ENCODE measurements at places on chromosomes 12 and 14.

- peak; percentile 4 for DNase-seq
Measured at GRCh38 chr12:6766651-6767349, 637 bp downstream of the PTMS start.

- DNase-seq: no peak
Measured at GRCh38 chr14:89340200-89341181, 76.5 kb downstream of the FOXN3 start.

- DNase-seq: no peak
Measured at GRCh38 chr14:71183876-71184689, 276.8 kb downstream of the PCNX1 start.

GRCh38 chr12:97940629-97941028 lies 478.0 kb downstream of the RMST start:
- no peak for DNase-seq

GRCh38 chr14:24232645-24233537 lies at the start of gene GMPR2:
TSS of gene GMPR2 (plus strand) at chr14:24232929. CDS start at chr14:24233254, 325 bp downstream.
- no peak for DNase-seq

GRCh38 chr12:52278575-52279421 lies 4.4 kb downstream of the KRT86 start:
- peak; percentile 25 for DNase-seq

DNA sequence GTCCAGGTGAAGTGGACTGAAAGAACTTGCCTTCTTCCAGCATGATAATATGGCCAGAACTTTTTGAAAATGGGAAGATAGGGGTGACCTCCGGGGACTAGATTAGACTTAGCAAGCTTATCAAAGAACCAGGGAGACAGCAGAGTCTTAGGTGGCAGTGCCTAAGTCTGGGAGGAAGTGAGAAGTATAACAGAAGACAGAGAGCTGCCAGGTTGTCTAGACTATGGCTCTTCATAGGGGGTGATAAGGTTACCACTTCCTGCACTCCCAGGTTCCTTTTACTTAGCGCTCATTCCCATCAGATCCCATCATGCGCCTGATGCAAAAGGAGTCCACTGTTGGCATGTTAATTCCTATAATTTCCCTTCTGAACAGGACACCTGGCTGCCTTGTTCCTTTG lies 69.9 kb downstream of the PLXNC1 start:
- no peak for DNase-seq

DNA sequence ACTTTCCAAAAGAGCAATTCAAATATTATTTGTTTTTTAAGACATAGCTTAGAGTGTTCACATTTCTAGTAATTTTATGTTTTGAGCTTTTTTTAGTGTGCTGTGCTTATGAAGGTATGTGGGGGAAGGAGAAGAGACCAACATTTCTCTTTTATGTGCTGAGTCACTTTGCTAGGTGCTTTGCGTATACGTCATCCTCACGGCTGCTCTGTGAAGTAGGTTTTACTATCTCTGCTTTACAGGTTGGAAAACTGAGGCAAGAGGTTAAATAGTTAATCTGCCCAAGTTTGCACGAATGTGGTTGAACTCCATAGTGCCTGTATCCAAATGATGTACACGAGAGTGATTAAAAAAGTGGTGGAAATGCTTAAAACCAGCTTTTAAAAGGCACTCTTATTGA lies 75.9 kb downstream of the AEBP2 start:
- no peak for DNase-seq

GRCh38 chr12:93080994-93081809 lies 152.1 kb upstream of the EEA1 start:
- DNase-seq: no peak

DNA sequence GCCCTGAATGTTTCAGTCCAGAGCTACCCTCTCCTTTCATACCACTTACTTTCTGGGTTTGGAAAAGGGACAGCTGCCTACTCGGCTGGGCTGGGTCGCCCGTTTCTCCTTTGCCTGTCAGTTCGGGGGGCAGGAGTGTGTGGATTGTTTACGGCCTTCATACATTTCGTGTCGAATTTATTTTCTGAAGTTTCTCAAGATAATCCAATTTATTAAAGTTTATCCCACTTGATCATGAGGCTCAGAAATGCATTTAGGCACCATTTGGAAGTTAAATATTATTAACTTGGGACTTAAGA lies 608 bp downstream of the ZNF410 start:
- DNase-seq: no peak

GRCh38 chr12:39028382-39028781 lies 123.0 kb upstream of the CPNE8 start:
- DNase-seq: no peak

GRCh38 chr12:53766881-53767280 lies 15.1 kb upstream of the CISTR start:
- no peak for DNase-seq

- no peak for DNase-seq
Measured at GRCh38 chr14:52463375-52463774, 88.9 kb downstream of the TXNDC16 start.

- no peak for DNase-seq
Measured at GRCh38 chr12:93059288-93059687, 130.2 kb upstream of the EEA1 start.

DNA sequence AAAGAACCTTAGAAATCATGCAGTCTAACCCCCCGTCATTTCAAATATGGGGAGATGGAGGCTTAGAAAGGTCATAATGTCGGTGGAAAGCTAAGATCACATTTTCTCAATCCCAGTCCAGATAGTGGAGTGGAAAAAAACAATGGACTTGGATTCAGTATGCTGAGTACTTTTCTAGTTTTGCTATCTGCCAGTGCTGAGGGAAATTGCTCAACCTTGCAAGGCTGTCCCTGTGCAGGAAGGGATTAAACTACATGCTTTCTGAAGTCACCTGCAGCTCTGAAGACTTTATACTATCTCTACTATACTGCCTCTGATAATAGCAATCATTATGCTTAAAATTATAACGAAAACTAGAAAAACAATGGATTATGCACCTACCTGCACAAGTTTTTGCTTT lies 272.8 kb downstream of the LRIG3 start:
- no peak for DNase-seq

GRCh38 chr14:89067293-89067972 lies 243.0 kb downstream of the TTC8 start:
- DNase-seq: no peak

DNA sequence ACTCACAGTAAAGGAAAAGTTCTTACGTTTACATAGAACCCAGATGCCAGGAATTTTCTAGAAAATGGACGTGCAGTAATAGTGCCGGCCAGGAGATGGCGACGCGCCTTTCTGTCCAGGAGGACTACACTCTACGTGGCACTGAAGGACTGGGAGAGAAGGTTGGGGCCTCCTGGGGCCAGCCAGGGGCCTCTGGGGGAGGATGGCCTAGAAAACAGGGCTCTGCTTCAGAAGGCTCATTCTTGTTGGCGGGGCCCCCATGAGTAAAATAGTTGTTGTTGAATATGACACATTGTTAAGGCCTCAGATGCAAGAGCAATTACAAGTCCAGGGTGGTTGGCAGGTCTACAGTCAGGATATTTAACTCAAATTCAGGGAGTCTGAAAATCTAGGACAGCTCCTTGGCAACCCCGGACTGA lies 120.1 kb upstream of the MAX start:
- DNase-seq: no peak

DNA sequence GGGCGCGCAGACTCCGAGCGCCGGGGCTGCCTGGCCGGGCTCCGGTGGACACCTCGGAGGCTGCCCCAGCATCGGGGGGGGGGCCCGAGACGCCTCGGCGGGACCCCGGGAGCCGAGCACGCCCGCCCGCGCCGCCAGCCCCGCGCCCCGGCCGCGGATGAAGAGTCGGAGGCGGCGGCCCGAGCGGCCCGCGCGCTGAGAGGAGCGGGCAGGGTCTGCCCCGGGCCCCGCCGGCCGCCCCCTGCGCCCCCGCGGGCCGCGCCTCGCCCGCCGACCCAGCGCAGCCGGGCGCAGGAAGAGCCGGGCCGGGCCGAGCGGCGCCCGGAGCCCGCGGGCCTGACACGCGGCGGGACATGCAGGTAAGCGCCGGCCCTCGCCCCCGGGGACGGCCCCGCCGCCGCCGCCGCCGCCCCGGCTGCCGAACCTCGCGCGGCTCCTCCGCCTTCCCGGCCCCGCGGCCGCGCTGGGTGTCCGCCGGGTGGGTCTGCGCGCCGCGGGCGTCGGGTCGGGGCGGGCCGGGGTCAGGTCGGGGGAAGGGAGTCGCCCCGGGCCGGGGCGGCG lies 63.7 kb downstream of the FBXL14 start:
- no peak for DNase-seq

- DNase-seq: no peak
Measured at GRCh38 chr14:22508150-22508457, 80.9 kb downstream of the DAD1 start.

All from cerebellar nuclear complex (tissue), 1 donor.